ENCODE measurements at places on chromosomes 2 and 18. TPM values are rescaled to one million over a fixed set of nuclear protein-coding genes. Genes with fewer than 3 reads are reported as not detected.

SGPP2 gene
- 15.3 TPM for total RNA-seq

- DNase-seq: no peak
Measured at GRCh38 chr2:155266583-155266982, 568.1 kb downstream of the KCNJ3 start.

DNA sequence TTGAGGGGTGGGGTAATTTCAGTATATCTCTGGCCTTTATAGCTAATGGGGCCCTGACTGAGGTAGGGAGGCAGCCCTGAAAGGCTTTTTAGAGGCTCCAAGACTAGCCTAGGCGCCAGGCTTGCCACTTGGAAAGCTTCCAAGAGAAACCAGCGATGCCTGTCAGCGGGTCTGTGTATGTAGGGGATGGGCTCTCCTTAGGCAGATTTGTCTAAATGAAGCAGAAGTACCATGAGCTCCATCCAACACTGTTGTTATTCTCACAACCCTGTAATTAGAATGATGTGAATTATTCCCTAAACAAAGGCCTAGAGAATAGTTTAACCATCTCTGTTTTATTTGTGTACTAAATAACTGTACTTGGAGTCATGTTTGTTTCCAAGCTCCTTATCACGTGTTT is 138.1 kb downstream of the B3GNT2 start:
- no peak for DNase-seq

DNA sequence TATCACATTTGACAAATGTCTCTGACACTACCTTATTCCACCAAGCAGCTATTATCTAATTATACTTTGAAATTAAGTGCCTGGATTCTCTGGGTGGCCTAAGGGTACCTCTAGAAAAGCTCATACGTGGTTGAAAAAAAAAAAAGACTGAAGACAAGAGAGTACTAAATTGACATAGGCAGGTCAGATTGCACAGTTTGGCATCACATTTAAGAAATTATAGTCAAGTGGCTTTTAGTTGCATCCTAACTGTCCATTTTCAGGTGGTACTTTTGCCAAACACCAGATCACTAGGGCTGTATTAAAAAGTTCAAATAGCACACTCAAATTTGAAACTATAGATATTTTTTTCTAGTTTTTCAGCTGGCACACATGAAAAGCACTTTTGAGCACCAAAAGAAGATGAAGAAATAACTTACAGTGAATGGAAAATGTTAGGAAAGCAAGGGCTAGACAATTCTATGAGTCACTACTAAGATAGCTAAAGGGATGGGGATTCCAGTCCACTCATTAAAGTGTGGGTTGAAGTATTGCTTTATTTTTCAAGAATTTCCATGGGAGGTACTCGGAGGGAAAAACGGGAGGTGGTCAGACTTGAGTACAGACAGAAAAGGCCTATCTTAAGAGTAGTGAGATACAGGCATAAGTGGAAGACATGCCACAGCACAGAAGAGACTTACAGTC is 106.5 kb upstream of the COL5A2 start:
- no peak for DNase-seq

GRCh38 chr2:54956111-54956627 is 94.1 kb downstream of the RTN4 start:
- no peak for DNase-seq

FZD7 gene
- total RNA-seq: 25.3 TPM

GRCh38 chr2:224466304-224466895 is 64.5 kb upstream of the FAM124B start:
- no peak for DNase-seq

DNA sequence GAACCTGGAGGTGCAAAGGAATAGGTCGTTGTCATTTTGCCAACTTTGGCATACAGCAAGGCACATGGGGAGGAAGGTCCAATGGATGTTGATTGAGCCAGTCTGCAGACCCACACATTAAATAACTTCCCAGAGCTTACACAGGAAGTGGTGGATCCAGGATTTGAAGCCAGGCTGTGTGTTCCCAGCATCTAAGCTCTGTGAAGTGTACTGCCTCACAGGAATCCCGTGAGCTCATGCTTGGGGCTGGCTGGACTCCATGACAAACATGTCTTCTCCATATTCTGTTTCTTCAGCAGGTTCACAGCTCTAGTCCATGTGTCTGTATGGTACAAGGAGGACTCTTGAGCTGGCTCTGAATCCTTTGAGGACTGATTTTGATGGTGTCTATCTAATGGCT is 63.9 kb downstream of the KLHL29 start:
- DNase-seq: no peak

DNA sequence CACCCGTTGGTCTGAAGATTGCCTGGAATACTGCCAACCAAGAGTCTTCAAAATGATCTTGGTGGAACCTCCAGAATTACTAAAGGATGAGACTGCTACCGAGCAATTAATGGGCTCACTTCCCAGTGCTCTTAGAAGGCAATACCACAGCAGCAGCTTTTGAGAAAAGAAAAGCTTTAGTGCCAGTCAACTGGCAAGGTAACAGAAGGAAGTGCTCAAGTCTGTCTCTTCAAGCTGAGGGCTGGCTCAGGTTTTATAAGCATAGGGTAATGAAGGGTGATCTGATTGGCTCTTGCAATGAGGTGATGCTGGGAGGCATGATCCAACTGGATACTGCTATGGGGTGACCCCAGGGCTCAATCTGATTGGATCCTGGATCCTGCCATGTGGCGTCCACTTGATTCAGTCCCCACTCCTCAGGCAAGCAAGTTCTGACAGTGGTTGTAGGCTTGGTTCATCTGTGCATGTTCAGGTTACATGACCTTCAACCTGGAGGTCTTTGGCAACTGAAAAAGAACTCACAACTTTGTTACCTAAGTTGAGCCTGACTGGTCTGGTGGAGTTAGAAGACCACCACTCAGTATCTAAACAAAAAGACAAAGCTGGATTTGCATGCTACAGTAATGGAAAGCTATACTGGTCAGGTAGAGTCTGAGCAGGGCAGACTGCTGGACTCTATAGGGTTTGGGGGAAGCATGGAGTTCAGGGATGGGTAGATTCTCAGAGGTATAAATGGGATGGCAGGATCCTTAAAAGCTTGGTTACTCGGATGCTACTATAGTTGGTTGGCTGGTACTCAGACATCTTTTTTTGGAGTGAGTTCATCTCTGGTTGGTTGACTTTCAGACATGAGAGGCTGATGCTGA is 14.0 kb upstream of the RIF1 start:
- no peak for DNase-seq

DNA sequence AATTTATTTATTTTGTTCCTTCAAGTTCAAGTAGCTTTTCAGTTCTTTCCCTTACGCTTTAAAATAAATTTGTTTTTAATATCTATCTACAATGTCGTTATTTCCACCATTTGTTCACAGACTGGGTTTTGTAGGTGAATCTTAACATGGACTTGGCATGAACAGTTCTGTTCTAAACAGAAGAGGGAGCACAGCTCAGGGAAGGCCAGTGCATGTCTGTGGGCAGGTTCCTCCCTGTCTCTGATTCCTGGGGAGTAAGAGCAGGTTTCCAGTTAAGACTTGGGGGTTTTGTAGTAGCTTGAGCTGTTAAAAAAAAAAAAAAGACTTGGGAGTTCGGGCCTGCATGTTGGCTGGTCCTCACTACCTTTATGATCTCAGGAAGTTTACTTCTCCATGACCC is 11.1 kb downstream of the TTL start:
- DNase-seq: no peak

DNA sequence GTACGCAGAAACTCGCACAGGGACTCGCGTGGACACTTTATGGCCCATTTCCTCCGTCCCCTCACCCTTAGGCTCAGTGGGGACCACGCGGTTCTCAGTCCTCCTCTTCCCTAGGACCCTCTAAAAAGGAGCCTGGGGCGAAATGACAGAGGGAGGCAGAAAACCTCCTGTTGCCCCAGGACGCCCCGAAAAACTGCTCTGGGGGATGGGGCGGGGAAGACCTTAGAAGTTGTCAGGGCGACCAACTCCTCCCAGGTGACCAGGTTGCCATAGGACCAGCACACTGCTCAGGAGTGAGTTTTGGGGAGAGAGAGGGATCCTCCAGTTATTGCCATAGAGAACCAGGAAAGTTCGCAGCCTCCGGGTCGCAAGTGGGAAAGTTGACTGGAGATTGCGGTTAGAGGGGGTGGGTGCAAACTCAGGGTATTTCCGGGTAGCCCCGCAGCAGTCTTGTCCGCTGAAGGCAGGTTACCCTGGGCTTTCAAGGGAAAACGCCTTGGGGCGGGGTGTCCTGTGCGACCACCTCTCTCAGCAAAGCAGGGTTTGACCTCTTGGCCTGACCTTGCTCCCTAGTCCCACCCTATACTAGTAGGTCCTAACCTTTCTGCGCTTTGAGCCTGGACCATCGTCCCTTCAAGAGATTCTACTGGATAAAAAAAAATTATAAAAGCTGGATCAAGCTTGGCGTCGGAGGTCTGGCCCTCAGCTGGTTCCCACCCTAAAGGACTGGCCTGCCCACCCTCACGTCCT is 7.8 kb upstream of the PAX3 start:
- DNase-seq: no peak

- no peak for DNase-seq
Measured at GRCh38 chr2:44510246-44510645, 148.5 kb downstream of the CAMKMT start.

CCDC121 gene
- 6.1 TPM for total RNA-seq

IL36B gene
- not detected for total RNA-seq

ATAD2B gene
- total RNA-seq: 6.1 TPM

- DNase-seq: no peak
Measured at GRCh38 chr2:65647249-65647842, 214.9 kb upstream of the SPRED2 start.

TFPI gene
- total RNA-seq: 24.3 TPM

DNA sequence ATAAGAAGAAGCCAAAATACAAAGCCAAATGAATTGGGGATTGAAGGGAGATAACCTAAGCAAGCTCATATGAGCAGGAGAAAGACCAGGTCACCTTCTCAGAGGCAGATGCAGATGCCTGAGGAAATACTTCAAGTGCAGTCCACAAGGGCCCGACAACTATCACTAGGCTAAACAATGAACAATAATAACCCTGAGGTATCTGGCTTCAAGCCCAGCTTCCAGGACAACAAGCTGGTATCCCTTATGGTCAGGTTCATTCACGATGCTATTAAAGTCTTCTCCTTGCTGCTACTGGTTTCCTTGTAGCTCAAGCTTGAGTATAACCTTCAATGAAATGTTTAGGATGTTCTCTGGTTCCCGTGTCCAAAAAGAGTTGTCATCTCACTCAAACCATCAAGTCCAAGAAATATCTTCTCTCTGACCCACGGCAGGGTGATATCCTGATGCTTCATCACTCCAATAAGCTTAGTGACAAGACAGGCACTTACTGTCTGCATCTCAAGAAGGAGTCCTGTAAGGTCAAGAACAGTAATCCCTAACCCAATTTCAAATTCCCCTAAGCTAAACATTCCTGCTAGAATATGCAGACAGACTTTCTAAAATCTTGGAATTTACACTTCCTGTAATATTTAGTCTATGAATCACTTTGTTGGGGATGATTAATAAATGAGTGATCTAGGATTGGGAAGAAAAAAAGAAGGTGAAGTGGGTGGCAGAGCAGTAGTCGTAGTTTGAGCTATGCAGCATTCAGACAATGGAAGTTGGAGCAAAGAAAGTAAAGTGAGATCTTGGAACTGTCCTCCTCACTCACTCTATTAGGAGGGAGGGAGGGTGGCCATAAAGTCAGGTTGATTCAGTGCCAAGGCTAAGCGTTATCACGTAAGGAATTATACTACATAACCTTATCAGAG is 33.1 kb downstream of the CHN1 start:
- no peak for DNase-seq

DNA sequence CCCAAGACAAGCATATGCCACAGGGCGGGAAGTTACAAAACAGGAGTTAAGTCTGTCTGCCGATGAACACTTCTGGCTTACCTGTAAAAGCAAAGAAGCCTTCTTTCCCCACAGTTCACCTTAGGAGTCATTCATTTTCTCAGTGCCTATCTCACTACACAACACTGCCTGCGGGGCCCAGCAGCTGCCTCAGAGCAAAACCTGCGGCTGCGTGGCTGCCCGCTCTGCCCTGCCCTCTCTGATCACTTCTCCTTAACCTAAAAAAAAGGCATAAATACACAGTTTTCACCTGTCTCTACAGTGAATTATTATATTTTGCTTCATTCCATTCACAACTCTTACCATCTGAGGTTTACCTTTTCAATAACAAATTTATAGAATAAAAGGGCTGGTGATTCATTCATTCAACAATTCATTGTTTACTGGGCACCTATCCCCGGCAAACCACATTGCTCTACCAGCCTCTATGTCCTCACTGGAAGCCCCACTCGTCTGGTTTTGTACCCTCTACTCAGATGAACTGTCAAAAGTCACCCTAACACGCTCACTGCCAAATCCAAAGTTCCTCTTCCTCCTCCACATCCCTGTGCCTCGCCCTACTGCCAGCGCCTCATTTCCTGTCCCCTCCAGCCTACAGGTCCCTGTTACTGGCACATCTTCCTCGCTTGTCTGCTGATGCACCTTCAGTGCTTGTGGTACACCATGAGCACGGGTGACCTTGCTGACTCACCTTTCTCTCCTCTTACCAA is 31.4 kb downstream of the AFG3L2 start:
- no peak for DNase-seq

AQP12B gene
- not detected for total RNA-seq

SLC9A4 gene
- total RNA-seq: not detected

DNA sequence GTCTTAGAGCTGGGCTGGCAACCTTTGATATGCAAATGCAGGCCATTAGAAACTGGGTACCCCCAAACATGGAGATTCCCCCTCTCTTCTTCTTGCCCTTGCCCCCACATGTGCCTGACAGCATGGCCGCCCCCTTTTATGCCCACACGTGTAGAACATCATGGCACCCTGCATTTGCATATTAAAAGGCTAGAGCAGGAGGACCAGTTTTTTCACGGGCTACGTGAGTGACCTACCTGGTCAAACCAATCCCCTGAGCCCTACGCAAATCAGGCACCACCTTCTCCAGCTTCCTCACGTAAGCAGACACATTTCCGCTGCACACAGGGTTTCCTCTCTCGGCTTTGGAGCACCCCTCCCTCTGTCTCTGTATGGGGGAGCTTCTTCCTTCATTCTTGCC is 110.9 kb upstream of the COPS8 start:
- DNase-seq: no peak

DNA sequence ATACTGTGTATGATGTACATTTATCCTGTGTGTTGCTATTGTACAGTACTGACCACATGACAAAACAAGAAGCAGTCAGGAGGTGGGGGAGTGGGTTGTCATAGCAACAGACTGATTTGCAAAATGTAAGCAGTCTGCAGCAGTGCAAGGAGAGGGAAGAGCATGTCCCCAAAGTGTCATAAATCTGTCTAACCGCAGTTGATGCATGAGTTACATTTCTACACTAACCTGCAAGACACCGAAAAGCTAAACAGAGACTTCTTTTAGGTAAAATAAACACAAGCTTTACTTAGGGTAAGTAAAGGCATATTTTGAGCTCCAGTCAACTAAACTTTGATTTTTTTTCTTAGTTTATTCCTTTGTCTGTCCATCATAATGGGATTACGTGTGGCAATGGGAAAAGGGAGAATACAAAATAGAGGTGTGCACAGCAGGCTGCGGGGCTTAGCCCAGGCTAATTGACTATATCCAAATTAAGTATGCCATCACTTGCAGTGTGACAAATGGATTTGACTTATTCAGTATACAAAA is 134.5 kb downstream of the MEIS1 start:
- no peak for DNase-seq

GRCh38 chr2:171034315-171034714 is 105.3 kb downstream of the GORASP2 start:
- DNase-seq: no peak

PAX8 gene
- 0.35 TPM for total RNA-seq

PCARE gene
- total RNA-seq: 0.67 TPM

EPB41L3 gene
- 6.8 TPM for total RNA-seq

Measured in Right ventricle myocardium superior (tissue), 1 donor.